ENCODE measurements at places on chromosomes 11 and 22.

GRCh38 chr11:61110255-61111049 lies 8.2 kb downstream of the CD5 start:
- DNase-seq, result no peak

DNA sequence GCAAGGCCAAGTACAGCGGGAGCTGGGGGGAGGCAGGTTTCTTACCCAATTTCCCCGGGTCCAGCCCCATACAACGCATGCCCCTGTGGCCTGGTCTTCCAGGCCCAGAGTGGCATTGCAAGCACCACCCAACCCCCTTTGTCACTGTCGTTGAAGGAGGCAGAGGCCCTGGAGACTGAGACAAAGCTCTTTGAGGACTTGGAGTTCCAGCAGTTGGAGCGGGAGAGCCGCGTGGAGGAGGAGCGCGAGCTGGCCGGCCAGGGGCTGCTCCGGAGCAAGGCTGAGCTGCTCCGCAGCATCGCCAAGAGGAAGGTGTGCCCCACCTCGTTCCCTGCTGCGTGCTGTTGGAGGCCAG lies 27.8 kb downstream of the PHLDB1 start:
- DNase-seq, result no peak

DNA sequence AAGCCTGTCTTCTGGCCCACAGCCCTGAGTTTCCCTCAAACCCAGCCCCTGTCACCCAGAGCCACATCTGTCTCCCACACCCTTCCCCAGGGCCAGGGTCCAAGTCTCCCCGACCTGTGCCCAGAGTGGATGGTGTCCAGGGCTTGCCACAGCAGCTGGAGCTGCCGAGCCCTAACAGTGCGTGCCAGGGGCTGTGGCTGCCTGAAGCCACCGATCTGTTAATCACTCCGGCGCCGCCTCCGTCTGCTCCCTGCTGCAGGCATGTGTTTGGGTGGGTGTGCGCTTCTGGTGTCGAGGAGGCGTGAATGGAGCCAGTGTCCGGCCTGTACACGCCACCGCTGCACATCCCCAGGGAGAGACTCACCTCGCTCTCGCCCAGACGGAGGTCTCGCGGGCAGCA lies 26.1 kb downstream of the SHISAL1 start:
- no peak for DNase-seq

DNA sequence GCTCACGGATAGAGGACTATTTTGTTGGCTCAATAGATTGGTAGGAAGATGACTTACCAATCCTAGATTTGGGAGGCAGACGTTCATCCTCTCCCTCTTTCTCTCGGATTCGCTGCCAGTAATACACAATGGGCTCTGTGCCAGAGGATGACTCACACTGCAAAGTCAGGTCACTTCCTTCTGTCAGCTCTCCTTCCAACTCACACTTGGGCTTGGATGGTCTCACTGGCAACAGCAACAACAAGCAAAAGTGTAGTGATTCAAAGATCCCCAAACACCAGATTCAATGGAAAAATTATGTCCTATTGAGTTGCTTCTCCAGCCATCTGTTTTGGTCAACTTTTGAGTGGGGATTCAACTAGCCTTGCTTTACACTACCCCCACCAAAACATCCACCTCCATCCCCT lies 21.7 kb upstream of the HSPA8 start:
- DNase-seq, result no peak

DNA sequence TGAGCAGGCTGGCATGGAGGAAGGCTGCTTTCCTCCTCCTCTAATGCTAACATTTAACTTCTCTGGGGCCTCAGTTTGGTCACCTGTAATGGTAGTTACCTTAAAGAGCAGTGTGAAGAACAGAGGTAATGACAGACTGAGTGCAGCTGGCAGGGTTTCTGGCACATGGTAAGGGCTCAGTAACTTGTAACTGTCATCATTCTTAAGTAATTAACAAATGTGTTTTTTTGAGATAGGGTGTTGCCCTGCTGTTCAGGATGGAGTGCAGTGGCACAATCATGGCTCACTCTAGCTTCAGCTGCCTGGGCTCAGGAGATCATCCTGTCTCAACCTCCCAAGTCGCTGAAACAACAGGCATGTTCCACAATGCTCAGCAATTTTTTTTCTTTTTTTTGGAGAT lies 242.0 kb upstream of the SYN3 start:
- no peak for DNase-seq

- DNase-seq, result no peak
These were observed 2.6 kb upstream of the MS4A2 start for GRCh38 chr11:60085909-60086308.

- no peak for DNase-seq
These were observed 8.3 kb downstream of the SLC36A4 start for GRCh38 chr11:93189462-93189861.

GRCh38 chr11:84812471-84812969 lies 814.6 kb downstream of the DLG2 start:
- no peak for DNase-seq

GRCh38 chr11:119854521-119854920 lies 125.5 kb upstream of the NECTIN1 start:
- DNase-seq, result no peak

- no peak for DNase-seq
These were observed 1.6 kb downstream of the KCNJ1 start for GRCh38 chr11:128865490-128865889.

GRCh38 chr22:27526901-27527300 lies 274.7 kb downstream of the MN1 start:
- no peak for DNase-seq

DNA sequence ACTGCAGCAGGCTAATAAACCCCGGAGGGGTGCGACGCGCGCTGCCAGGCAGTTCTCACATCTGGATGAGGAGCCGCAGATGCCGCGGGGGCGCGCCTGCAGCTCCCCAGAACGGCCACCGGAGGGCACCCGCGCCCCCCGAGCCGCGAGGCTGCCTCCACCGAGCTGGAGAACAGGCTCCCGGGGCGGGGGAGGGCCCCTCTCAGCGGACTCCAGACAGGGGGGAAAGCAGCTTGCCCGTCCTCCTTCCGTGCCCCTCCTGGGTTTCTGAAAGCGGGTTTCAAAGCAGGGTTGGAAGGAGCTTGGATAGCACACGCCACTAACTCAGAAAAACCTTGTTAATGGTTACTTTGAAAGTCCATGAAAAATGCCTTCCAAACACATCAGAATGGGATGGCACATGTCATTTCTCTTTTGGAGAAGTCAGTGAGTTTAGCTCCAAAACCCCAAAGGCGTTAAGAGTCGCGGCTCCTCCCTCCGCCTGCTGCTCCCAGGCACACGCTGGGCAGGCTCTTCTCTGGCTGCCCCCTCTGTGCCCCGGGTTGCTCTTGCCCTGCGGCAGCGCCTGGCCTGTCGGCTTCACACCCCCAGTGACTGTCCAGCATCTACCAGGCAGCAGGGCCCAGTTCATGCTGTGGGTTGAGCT lies 317.8 kb downstream of the NTM start:
- DNase-seq, result no peak

- no peak for DNase-seq
These were observed 5.3 kb downstream of the NCAM1 start for GRCh38 chr11:112966561-112966960.

DNA sequence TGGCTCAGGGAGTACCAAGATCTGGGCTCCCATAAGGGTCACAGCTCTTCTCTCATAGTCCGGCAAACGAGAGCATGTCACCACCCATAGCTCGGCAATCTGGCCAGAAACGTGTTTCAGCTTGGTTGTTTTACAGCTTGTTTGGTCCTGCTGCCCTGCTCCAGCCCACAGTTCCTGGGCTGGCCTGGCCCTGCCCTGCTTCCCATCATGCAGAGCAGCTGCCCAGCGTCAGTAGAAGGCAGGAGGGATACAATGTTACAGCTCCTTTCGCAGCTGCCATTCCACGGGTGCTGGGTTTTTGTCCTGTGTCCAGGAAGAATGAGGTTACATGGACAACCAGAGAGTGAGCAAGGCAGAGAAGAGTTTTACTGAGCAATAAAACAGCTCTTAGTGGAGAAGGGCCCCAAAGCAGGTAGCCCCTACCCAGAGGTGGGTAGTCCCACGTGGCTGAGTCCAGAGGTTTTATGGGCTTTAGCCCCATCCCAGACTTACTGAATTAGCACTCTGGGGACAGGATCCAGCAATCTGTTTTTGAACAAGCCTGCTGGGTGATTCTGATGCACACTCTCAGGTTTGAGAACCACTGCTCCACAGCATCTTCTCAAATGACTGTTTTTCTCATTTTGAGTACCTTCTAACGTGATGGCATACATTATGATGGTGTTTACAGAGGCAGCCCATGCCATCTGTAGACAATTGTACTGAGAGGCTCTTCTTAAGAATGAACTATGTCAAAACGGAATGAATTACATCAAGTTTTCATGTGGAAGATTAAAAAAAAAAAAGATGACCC lies 5.8 kb upstream of the MS4A18 start:
- no peak for DNase-seq

- no peak for DNase-seq
These were observed 324.0 kb downstream of the RAB38 start for GRCh38 chr11:87851234-87851633.

DNA sequence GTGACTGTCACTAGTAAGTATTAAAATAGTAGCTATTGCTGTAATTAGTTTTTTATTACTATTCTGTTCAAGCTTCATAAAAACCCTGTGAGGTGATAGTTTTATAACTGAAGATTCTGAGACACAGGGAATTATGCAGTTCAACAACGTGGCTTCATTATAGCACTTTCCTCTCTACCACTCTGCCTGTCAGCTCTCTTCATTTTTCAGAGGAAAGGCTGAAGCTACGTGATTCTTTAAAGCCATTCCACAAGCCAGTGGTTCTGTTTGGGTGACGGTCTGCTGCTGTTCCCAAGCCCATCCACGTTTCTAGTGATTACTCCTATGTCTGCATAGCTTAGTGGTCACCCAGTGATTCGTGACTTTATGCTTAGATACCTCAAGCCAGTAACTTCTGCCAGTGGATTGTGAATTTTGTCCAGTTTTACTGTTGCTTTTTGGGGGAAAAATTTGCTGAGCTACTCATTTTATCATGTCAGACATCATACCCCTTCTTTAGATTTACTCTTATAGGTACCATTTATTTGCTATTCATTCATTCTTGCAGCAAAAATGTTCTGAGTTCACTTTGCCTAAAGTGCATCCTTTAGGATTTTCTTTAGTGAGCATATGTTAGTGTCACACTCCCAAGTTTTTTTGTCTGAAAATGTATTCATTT lies 59.8 kb downstream of the UVRAG start:
- DNase-seq, result no peak

- DNase-seq, result no peak
These were observed 77.1 kb upstream of the GNAZ start for GRCh38 chr22:22993184-22993583.

DNA sequence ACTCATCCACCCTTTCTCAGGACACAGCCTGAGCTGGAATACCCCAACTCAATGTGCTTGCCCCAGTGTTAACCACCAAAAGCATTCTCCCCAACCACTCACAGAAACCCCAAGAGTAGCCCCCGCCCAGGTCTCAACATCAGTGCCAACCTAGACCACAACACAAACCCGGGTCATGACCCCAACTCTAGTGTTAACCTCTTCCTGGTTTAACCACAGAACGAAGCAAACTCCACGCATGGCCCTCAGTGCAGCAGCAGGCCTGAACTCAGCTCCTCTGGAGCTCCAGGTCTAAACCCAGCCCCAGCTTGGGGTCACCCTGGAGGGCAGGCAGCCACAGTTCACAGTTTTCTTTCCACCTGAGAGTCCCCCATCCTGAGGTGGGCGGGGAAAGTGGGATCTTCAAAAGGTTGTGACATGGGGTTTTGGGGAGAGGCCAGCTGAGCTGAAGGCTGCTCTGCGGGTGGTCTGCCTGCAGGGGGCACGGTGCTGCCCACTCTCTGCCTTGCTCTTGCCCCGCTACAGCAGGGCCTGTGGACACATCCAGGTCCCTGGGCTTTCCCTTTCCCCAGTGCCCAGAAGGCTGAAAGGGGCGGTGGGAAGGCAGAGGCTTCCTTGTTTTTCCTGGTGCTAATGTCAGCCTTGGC lies 37.9 kb downstream of the NECTIN1 start:
- DNase-seq, result peak; percentile 16

DNA sequence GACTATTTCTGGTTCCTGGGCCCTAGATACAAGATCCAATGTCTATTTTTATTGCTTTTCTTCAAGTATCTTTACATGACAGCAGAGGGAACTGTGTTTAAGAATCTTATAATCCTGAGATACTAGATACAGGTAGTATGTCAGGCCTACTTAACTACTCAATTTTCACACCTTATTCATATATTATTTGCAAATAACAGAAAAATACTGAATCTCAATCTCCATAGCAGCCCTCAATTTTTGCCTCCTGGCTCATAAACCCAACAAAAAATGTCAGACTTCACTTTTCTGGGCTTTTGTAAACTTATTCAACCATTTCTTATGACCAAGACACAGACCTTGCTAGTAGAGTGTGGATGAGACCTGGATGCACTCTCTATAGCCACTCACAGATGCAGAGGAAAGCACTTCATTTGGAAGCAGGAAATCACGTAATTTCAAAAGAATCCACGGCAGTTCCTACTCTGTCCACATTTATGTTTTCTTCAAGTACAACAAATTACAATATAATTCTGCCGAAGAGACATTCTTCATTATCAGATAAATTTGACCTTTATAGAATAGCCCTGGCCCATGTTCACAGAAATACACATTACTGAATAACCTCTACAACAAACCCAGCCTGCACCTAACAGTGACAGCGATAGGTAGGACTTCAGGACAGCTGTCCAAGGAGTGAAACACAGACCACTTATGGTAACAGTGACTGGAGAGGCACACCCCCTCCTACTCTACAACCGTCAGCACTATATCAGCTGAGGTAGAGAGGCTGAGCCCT lies 62.0 kb upstream of the YPEL1 start:
- no peak for DNase-seq

- no peak for DNase-seq
These were observed 14.6 kb upstream of the SLC25A18 start for GRCh38 chr22:17548756-17549035.

GRCh38 chr22:28779833-28780232 lies 7.3 kb downstream of the CCDC117 start:
- DNase-seq, result no peak

GRCh38 chr11:102171101-102171500 lies 60.9 kb downstream of the YAP1 start:
- DNase-seq, result no peak

- no peak for DNase-seq
These were observed 58.3 kb downstream of the SLC22A12 start for GRCh38 chr11:64649291-64649697.

DNA sequence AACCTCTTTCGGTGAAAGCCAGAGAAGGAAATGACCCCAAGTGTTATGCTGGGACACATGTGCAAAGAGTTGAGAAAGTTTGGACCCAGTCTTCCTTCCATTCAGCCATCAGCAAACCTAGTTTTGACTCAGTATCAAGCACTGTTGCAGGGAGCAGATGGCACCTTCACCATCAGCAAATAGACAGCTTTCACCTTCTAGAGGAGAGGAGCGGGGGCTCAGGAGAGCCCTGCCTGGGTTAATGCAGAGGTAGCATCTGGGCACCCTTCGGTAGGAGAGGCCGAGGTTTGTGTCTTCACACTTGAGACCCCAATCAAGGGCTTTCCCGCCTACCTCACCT lies 16.2 kb upstream of the MFRP start:
- DNase-seq, result no peak
